ENCODE measurements at places on chromosomes 12 and 14.
A peak's percentile ranks its signal among the peaks of the same experiment; 100 is the strongest.

DNA sequence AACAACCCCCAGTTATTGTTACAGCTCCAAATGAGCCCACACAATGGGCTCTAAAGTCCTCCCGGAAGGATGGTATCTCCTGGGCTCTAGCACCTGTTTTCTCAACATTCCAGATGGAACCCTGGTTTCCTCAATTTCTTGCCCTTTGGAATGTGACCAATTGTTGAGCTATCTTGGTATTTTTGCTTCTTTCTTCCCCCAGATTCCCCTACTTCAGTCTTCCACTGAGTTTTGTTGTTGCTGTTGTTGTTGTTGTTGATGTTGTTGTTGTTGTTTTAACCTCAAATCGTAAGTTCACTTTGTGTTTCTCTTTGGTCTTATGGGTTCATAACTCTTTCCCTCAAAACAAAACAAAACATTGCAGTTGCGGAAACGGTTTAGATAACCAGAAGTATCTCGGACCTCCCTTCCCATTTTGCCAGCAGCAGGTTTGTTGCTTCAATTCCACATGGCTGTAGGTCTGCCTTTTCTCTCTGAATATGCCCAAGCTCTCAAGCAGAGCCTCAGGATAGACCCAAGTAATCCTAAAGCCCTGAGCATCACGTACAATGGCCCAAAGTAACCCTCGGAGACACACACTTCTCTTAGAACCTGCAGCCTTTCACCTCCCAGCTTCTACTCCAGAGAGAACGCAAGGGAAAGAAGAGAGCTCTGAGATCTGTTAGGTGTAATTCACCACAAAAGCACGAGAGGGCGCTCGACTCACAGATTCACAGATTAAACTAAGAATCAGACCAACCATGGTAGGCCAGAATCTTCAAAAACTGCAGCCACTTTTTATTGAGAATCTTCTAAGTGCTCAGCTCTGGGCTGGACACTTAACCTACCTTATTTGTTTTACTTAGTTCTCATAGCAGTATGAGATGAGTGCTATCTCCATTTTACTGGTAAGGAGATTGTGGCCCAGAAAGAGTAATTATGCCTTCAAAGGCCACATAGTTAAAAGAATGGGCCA is 1.0 kb upstream of the DDX23 start:
- DNase-seq = peak; percentile 89

- DNase-seq = no peak
Measured at GRCh38 chr14:91138511-91139359, 24.9 kb downstream of the DGLUCY start.

GRCh38 chr12:30978639-30979038 is 52.1 kb downstream of the TSPAN11 start:
- DNase-seq = no peak

GRCh38 chr12:2092890-2093289 is 40.1 kb downstream of the CACNA1C start:
- peak; percentile 36 for DNase-seq

GRCh38 chr14:62905566-62905965 is 139.7 kb downstream of the KCNH5 start:
- DNase-seq = no peak

GRCh38 chr12:106582249-106582591 is 584 bp upstream of the RFX4 start:
- DNase-seq = no peak

GRCh38 chr12:1339618-1340319 is 254.6 kb downstream of the FBXL14 start:
- DNase-seq = no peak

DNA sequence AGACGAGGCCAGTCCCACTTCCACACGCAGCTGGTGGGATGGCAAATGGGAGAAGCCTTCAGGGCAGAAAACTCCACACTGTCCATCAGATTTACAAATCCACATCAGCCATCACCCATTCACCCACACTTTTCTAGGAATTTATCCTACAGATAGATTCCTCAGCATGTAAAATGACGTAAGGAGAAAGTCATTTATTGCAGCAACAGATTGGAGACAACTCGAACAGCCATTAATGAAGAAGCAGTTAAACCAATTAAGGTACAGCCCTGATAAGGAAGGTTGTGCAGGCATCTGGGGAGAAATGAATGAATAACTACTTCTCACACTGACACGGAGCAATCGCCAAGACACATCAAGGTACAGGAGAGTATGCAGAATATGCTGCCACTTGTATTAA is 26.2 kb downstream of the PRKAB1 start:
- DNase-seq = no peak

DNA sequence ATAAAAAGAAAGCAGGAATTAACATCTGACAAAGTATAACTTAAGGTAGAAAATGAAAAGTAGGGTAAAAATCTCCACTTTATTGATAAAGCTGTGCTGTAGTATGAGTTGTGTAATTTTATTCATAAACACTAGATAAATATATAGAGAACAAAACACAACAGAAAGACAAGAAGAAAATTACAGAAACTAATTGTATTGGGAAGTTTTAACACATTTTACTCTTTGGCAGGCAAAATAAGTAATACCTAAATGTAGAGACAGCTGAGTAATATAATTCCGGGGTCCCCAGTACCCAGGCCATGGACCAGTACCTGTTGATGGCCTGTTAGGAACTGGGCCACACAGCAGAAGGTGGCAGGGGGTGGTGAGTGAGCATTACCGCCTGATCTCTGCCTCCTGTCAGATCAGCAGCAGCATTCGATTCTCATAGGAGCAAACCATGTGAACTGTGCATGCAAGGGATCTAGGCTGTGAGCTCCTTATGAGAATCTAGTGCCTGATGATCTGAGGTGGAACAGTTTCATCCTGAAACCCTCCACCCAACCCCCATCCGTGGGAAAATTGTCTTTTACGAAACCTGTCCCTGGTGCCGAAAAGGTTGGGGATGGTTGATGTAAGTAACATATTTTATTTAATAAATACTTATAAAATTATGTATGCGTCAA is 84.4 kb upstream of the ETV6 start:
- no peak for DNase-seq

- peak; percentile 20 for DNase-seq
Measured at GRCh38 chr12:52539083-52539820, 13.7 kb downstream of the KRT71 start.

- no peak for DNase-seq
Measured at GRCh38 chr14:43587183-43587582, 919.9 kb downstream of the FSCB start.

DNA sequence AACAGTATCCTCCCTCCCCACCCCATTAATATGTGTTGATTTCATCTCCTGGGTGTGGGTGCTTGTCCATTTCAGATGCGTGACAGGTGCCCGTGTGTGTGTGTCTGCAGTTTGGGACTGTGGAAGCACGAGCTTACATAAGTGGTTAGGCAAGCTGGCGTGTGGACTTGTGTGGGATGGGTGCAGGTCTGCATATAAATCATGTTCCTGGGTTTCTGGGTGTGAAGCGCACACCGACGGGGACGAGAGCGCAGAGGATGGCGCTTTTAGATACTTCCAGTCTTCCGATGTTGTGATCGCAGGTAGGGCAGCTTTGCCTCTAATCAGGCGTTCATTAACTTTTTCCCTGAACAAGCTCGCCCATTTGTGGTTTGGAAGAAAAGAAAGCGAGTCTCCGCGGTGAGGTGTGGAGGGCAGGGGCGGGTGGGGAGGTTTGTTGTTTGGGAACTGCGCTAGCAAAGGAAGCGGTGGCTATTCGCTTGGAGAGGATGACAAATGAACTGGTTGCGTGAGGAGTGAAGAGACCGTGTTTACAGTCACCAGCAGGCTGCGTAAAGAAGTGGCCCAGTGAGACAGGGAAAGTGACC is 865 bp downstream of the RGS6 start:
- no peak for DNase-seq

DNA sequence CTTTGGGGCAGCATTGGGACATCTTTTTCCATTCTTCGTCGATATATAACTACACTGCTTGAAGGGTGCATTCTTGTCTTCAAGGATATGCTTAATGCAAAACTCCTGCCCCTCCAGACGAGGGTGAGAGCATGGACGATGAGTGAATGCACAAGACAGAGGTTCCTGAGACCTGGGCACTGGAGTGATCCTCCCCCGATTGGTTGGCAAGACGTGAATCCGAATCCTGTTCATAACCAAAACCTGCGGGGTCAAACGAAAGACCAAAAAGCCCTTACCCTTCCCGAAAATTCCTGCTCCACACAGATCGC is 684 bp downstream of the KANSL2 start:
- peak; percentile 14 for DNase-seq

DNA sequence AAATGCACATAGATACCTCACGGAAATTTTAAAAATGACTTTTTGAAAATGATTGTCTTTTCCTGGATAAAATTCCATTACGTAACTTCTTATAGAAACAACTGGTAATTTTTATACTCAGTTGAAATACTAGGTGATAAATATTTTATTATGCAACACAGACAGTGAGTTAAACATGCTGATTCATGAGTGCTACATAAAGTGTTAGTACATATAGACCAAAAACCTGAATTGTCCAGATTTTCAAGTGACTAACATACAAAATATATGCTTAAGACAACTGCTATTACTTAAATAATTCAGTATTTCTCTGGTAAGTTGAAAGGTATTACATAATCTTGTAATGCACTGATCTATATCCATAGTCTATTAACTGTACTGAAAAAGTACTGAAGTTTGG is 11.9 kb downstream of the PTPRO start:
- DNase-seq = no peak

- DNase-seq = peak; percentile 83
Measured at GRCh38 chr14:96100161-96101064, 61.3 kb downstream of the C14orf132 start.

- no peak for DNase-seq
Measured at GRCh38 chr12:57343703-57344378, 87.0 kb downstream of the R3HDM2 start.

DNA sequence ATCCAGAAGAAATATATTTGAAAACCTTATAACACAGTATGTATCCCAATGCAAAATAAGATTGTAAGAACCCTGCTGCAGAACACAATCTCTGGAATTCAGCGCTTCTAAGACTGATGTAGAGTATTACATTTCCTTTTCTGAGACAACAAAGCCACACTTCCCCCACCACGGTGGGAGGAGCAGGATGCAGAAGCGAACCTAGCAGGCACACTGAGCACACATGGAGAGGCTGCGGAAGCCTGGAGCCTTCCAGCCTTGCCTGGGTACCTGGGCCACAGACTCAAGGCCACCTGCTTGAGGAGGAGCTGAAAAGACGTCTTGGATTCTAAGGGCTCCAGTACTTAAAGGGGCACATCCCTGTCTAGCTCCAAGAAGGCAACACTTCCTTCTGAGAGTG is 46.4 kb downstream of the TCHP start:
- DNase-seq = peak; percentile 65

GRCh38 chr12:28427046-28427445 is 236.8 kb downstream of the CCDC91 start:
- no peak for DNase-seq

- peak; percentile 5 for DNase-seq
Measured at GRCh38 chr14:80354860-80355581, 143.7 kb upstream of the DIO2 start.

DNA sequence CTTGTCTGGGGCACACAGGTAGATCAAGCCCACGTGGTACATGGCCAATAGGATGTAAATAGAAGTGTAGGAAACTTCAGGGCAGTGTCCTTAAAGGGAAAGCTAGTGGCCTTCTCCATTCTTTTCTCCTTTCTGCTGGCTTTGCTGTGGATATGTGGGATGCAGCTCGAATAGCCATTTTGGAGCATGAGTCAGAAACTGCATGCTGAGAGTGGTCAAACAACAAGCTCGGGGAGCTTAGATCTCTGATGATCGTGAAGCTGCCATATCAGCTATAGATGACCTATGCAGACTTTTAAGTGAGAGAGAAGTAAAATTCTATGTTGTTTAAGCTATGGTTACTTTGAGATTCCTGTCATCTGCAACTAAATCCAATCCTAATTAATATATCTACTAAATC is 241.3 kb upstream of the DAAM1 start:
- DNase-seq = no peak

DNA sequence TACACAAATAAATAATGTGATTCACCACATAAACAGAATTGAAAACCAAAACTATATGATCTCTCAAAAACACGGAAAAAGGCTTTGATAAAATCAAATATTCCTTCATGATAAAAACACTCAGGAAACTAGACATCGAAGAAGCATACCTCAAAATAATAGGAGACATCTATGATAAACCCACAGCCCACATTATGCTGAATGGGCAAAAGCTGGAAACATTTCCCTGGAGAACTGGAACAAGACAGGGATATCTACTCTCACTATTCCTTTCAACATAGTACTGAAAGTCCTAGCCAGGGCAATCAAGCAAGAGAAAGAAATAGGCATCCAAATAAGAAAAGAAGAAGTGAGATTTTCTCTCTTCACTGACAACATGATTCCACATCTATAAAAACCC is 371.5 kb upstream of the ATXN7L3B start:
- DNase-seq = no peak

GRCh38 chr12:112463478-112463877 is 44.7 kb downstream of the PTPN11 start:
- DNase-seq = no peak

All from IMR-90 (cell line).